ENCODE measurements at places on chromosomes 1 and 21.

GRCh38 chr1:233448109-233448689 lies 120.7 kb downstream of the MAP3K21 start:
- DNase-seq: no peak

DNA sequence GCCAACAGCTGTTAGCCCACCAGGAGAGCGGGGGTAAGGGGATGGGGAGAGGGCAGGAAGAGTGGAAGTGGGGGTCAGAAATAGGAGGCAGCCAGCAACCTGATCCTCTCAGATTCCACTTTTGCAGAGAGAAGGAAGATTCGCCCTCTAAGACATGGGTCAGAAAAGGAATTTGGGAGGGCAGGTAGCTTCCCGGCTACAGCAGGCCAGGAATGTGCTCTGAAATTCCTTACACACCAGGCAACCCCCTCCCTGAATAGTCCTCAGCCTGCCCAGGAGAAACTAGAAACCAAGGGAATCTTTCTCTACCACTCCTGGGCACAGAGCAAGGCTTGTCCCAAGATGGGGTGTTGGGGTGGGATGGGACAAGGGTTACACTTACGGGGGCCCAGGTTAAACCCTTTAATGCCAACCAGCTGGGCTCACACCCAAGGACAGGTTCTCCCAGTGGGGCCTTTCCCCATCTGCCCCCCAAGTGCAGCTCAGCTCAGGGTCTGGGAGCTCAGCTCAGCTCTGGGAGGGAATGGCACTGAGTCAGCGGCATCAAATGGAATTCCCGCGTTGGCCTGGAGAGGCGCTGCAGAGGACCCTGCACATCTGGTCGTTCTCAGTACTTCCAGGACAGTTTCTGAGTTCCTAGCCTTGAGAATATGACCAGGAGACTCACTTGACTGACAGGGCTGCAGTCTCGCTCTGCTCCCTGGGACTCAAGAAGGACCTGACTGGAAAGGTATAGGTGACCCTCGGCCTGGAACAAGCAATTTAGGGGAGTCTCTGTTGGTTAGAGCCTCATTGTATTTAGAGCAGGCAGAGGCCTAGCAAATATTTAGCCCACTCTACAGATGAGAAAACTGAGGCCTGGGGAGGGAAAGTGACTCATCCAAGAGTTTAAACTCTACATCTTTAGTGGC lies 761 bp downstream of the TNNT2 start:
- DNase-seq: no peak

GRCh38 chr1:25220666-25221065 lies 11.6 kb downstream of the SYF2 start:
- no peak for DNase-seq

- no peak for DNase-seq
Measured at GRCh38 chr1:93820554-93821422, 58.2 kb downstream of the DNTTIP2 start.

DNA sequence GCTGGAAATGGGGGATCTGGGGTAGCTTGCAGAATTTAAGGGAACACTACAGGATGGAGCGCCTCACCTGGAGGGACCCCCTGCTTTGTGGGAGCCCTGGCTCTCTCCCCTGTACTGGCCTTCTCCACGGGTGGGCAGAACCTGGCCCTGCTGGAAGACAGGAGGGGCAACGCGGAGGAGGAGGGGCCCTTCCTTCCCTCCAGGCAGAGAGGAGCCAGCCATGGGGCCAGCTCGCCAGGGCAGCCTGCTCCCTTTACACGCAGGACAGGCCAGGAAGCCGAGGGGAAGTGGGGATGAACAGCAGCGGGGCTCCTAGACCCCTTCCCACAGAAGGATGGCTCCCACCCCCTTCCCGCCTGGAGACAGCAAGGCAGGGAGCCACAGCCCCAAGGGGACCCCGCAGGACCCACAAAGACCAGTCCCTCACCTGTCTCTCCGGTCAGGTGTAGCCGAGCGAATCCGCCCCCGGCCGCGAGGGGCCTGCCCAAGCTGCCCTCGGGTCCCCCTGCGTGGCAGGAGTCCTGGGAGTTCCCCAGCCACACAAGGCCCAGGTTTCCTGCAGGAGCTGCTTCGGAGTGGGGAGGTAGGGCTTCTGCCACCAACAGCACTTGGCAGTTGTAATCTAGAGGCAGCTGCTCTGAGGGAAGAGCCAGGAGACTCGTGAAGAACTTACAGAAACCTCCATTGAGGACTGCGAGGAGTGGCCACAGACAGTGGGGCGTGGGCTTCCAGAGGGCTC lies 1.6 kb upstream of the SLC19A1 start:
- no peak for DNase-seq

- no peak for DNase-seq
Measured at GRCh38 chr1:24277420-24278169, 41.6 kb upstream of the GRHL3 start.

DNA sequence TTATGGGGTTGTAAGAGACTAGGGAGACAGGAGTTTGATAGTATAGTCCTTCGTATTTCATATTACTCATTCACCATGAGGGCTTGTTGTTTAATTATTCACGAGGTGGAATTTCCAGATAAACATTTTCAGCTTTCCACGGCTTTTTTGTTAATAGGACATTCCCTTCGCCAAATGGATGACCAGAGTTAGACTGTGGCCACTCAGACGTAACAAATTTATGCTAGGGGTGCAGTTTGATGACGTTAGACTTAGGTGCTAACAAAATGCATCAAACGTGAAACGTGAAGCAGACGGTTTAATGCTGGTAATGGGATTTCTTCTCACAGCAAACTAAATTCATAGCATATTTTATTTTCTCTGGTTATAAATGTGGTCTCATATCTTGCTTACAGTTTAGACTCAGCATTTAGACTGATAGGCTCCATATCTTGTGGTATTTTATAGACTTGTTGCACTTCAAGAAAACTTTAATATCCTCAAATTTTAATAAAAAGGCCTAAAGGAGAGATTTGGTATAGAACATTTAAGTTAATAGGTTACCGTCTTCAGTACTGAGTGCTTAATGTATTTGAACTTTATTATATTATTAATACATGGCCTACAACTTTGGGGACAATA lies 2.3 kb downstream of the DHX9 start:
- no peak for DNase-seq

All from activated CD4-positive, alpha-beta T cell treated with anti-CD3 and anti-CD28 coated beads for 24 hours (primary cell).